ENCODE measurements at places on chromosomes 13 and 19.

- DNase-seq, result peak; percentile 7
Measured at GRCh38 chr13:51122868-51123566, 11.9 kb upstream of the C13orf42 start.

- DNase-seq, result peak; percentile 25
Measured at GRCh38 chr19:10603084-10603872, 16.2 kb upstream of the AP1M2 start.

- no peak for DNase-seq
Measured at GRCh38 chr19:5793188-5793587, 2.2 kb upstream of the DUS3L start.

DNA sequence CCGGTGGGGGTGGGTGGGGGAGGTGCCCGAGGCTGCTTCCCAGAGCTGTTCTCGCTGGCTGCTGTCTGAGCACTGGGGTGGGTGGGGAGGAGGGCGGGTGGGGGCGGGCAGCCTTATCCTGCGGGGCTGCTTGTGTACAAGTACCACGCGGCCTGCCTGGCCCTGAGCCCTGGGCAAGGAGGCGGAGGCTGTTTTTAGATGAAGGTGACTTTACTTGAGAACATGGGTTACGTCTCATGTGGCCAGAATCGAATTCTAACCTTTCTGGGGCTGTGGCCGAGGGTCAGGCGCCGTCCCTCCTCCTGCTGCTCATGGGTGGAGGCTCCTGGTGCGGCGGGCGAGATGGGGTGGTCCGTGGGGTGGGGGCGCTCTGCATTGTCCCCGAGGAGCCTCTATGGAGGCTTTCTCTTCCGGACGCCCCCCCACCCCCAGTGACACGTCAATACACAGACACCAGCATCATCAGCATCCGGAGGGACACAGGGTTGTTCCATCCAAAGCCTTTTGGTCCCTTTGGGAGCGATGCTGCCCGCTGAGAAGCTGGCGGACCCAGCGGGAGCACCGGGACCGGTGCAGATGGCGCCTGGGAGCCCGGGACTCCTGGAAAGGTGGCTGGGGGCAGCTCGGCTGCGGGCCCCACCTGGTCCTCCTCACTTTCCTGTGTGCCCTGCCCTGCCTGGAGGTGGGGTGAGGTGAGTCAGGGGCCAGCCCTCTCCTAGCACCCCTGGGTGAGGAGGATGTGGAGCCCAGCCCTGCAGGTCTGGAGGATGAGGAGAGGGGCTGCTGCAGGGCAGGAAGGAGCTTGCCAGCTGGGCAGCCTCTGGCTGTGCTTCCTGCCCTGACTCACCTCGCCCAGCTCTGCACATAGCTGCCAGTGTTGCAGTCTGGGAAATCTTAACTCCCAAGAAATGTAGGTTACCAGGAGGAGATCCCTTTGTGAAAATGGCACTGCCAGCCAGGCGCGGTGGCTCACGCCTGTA is 3.4 kb downstream of the BSG start:
- DNase-seq, result peak; percentile 26

GRCh38 chr13:53004573-53004972 is 24.0 kb upstream of the OLFM4 start:
- no peak for DNase-seq

DNA sequence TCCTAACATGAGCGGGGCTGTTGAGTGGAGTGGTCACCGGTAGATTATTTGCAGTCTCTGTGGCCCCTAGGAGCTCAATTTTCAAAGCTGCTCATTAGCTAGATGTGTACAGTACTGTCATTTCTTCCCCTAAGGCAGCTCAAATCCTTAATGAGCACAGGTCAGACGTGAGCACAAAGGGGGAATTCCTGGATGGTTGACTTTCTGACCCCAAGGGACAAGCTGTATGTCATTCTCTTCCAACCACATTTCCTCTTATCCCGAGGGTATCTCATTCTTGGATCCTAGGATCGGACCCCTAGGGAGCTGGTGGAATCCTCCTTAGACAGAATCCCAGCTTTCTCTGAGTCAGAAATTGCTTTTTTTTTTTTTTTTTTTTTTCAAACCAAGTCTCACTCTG is 5.7 kb upstream of the OR7G3 start:
- no peak for DNase-seq

- DNase-seq, result no peak
Measured at GRCh38 chr19:19661675-19662251, 1.7 kb downstream of the ATP13A1 start.

DNA sequence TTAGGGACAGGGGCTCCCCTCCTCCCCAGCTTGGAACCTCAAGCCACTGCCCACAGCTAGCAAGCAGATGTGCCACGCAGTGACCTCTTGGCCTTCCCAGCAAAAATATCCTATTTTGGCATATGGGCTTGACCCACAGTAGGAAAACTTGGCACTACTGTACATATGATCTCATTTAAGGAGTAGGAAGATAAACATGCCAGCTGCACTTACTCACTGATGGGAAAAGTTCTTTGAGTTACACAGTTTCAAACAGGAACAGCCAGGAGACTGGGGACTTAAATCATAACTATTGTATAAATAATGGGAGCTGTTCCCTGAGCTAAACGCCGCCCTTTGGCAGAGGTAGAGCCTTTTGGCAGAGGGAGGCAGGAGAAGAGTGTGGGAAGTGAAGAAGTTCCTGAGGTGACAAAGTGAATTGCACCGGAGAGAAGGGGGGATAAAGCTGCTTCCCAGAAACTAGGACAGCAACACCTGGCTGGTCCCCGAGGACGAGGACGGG is 6.1 kb downstream of the SACS start:
- DNase-seq, result peak; percentile 95

DNA sequence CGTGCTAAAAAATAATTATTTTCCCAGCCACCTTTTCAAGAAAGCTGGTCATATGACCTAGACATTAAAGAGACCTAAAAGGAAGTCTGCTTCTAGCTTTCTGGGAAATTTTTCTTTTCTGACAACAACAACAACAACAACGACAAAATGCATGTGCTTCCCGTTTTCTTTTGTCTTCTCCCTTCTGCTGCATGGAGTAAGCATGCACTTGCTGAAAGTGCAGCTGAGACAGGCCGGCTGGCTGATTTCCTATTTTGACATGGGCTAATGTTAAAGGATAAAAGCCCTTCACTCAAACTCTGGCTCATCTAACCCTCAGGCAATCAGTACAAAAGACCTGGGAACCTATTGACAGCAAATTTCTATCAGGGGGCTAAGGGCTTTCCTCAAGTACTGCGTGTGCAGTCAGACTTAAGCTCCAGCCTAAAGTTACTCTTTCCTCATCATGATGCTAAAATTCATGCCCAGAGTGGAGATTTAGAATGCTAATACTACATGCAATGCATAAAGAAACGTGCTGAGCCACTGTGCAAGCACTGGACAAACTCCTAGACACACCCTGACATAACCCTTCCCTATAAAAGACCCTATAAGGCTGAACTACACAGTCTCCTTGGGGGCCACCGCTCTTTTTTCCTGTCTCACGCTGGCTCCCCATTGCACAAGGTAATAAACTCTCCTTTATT is 811.1 kb downstream of the UQCRFS1 start:
- DNase-seq, result no peak

DNA sequence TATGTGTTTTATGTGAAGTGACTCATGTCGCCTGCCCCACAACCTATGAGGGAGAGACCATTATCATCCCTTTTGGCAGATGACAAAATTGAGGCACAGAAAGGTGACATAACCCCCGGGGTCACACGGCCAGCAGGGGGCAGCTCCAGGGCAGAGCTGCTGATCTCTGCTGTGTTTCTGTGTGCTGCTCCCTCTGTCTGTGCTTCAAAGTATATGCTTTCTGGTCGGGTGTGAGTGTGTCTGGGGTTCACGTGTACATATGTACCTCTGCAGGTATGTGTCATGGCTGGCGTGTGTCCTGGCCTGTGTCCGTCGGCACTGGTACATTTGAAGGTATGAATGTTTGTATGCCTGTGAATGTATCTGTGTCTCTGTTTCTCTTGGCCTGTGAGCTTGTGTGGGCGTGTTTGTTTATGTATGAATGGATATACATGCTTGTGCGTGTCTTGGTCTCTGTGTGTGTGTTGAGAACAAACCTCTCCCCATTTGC is 7.1 kb downstream of the LIPE start:
- peak; percentile 42 for DNase-seq

DNA sequence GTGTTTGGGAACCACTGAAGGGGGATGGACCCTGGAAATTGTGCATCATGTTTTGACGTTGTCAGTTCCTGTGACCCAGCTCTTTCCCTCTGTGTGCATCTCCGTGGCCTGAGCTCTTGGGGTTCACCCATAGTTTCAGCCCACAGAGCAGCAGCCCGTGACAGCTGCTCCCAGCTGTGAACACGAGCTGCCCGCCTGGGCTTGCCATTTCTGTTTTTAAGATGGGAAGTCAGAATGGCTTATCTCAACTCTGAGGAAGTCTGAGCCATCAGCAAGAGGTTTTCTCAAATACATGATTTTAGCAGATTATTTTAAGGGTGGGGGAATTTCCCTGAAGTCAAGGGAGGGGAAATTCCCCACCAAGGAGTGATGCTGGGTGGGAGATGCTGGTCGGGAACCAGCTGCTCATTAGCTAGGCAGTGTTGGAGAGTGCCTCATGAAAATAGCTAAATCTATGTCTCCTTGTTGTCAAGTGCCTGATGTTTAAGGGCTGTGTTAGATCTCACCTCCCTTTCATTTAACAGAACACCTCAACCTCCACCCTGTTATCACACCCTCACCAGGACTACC is 34.8 kb upstream of the C1QTNF9 start:
- DNase-seq, result no peak

Data from fibroblast of skin of right biceps (primary cell).